Ovary (tissue), 10 donors: ENCODE measurements at places on chromosomes 5 and 9. TPM values are rescaled to one million over a fixed set of nuclear protein-coding genes. Genes with fewer than 3 reads are reported as not detected.

The WDR31 gene
- 5.3 TPM for total RNA-seq

The FOXD4L3 gene
- 0.12 TPM for total RNA-seq

The FOXD4L4 gene
- total RNA-seq: not detected

The ZDHHC11B gene
- total RNA-seq: 1.7 TPM

The MCTP1 gene
- total RNA-seq: 11.4 TPM

The PCDHB7 gene
- total RNA-seq: 4.6 TPM

The FAM200C gene
- total RNA-seq: 7.3 TPM

The CMBL gene
- total RNA-seq: 7.3 TPM

The HMMR gene
- total RNA-seq: 1.4 TPM

The CBY3 gene
- 0.65 TPM for total RNA-seq

The PCDHB13 gene
- total RNA-seq: 4.3 TPM

The HTR4 gene
- not detected for total RNA-seq

The SPINK9 gene
- total RNA-seq: not detected

The CENPH gene
- total RNA-seq: 6.4 TPM

The SGCD gene
- 5.3 TPM for total RNA-seq

The CTXN3 gene
- not detected for total RNA-seq

The NRG2 gene
- total RNA-seq: 30.1 TPM

The CCIN gene
- total RNA-seq: not detected

The FBXL7 gene
- 37.2 TPM for total RNA-seq

The PKD2L2 gene
- total RNA-seq: 0.20 TPM
